Esophagus muscularis mucosa (tissue), 4 donors: ENCODE measurements at places on chromosomes 3 and 15. TPM values are rescaled to one million over a fixed set of nuclear protein-coding genes. Genes with fewer than 3 reads are reported as not detected.

DNA sequence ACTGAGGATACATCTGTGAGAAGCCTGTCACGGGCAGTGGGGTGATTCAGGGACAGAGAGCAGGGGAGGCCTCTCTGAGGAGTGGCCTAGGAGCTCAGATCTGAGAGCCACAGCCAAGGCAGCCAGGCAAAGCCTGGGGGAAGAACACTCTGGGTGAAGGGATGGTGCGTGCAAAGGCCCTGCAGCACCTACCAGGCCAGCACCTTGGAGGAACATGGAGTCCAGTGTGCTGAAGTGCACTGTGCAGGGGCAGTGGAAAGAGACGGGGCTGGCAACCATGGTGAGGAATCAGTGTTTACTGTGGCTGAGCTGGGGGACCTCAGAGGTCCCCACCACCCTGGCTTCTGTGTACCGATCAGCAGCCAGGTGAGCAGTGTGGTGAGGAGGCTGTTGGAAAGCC is 48.0 kb downstream of the NUP210 start:
- no peak for DNase-seq

DNA sequence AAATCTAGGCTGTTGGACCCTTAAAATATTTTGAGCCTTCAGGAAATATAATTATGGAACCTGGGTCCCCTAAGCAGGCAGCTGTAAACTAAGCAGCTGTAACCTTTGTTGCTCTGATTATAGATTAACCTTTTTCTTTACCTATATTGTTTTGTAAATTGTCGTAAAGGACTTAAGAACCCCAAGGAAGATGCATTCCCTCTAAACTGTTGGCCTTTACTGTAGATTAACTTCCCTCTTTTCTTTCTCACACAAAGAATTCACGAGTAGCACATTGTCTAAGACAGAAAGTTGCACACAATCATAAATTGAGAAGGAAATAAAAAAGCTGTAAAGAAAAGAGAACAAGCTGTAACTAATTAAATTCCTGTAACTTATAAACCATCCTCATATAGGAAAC is 877.3 kb downstream of the ROBO2 start:
- DNase-seq, result no peak

DNA sequence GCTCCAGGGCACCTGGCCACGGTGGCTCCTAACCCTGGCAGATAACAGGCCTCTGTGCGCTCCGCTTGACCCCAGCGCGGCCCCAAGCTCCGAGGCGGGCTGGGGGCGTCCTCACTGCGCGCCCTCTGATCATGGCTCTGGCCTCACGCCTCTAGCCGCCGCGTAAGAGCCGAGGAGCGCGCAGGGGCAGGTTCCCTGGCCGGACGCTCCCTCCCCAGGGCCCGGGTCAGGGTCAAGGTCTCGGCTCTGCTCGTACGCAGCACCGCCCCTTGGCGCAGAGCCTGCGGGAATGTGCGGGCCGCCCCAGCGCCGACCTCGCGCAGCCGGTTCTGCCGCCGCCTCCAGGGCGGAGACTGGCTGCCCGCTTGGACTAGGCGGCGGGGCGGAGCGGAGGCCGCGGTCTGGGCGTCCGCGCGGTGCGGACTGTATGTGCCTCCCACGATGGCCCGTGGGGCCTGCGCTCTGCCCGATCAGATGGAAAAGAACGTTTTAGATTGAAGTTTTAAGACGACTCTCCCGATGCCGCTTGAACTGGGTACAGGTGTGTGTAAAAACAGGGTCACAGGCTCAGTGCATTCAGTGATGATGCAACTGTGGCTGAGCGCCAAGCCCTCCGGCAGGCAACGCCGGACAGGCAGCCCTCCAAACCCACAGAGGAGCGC is 40.8 kb downstream of the CHST14 start:
- no peak for DNase-seq

DNA sequence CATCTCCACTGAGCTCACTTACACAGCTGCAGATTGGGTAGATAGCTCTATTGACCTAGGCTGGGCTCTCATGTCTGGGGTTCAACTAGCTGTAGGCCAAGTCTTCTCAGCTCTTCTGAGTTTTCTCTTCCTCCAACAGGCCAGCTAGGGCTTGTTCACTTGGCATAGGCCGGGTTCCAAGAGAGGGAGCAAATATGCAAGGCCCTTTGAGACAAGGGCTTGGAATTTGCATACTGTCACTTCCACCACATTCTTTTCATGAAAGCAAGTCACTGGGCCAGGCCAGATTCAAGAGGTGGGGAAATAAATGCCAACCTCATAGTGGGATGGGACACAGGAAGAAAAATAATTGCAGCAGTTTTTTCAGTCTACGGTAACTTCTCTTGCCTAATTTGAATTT is 25.2 kb downstream of the PIGB start:
- DNase-seq, result no peak

DNA sequence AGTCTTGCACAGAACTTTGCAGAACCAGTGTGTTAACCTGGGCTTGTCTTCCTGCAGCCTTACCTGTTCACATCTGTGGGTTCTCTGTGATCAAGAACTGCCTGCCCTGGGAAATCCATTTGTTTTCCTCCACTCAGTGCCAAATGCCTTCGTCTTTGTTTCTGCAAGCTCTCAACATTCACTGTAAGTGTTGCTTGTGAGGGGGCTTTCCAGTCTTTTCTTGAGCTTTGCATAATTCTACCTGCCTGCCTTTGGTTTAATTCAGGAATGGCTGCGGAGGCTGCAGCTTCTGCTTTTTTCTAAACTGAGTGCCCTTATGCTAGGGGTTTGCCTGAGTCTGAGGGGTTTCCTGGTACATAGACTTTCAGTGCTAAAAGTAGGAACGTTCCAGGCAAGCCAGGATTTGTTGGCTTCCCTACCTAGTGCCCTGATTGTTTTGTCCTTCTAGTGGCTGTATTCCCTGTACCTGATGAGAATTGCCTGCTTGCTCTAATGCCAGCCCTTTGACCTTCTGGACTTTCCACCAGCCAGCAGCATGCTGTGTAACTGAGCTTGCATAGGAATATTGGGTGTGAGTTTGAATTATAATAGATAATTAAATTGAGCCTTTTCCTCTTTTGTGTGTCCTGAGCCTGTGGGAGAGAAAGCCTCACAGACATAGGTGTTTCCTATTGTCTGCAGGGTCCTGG is 96.6 kb upstream of the CLSTN2 start:
- DNase-seq, result peak; percentile 66

DNA sequence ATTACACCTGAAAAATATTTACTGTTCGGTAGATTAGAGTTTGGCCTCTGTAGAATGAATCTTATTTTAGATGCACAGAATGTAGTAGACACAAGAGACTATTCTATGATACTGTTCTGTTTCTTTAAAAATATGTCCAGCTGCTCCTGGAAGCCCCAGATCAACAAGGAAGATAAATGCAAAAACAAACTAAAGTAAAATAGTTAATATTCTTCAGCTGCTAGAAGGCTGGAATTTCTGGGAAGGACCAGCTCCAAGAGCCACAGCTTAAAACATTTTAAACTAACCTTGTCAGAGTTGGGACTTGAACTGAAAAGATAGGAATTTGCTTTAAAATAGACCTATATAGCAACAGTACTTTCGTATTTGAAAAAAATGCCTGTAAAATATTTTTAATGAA is 277.9 kb downstream of the PTPRG start:
- DNase-seq, result no peak

GRCh38 chr15:68798346-68799094 is 22.2 kb downstream of the ANP32A start:
- no peak for DNase-seq

DNA sequence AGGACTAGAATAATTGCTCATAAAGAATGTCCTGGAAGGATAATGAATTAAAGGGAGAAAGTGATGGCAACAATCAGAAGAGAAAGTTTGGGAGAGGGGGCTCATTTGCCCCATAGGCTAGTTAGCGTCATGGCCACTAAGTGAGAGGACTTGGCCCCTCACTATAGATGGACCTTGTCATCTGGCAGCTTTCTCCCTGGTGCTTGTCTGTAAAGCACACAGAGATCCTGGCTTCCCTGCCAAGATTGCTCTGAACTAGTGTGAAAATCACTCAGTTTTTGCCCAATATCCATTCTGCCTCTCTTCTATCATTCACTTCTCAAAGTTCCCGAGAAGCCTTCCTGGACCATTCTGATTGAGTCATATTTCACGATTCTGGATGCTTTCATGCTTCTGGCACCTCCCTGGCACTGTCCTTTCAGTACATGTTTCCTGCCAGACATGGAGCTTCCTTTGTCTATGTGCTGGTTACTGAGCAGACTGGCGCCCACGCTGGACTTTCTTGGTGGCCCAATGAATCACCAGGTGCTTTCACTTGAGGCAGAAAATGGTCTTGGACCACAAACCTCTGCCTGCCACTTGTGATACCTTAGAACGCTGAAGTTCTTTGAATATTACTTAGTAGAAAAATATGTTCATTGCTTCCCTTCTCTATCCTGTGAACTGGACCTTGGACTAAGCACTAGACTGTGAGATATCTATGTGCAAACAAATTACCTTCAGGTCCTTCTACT is 709.6 kb upstream of the CFAP20DC start:
- DNase-seq, result no peak

GRCh38 chr3:139764069-139764905 is 86.5 kb upstream of the NMNAT3 start:
- peak; percentile 47 for DNase-seq

DNA sequence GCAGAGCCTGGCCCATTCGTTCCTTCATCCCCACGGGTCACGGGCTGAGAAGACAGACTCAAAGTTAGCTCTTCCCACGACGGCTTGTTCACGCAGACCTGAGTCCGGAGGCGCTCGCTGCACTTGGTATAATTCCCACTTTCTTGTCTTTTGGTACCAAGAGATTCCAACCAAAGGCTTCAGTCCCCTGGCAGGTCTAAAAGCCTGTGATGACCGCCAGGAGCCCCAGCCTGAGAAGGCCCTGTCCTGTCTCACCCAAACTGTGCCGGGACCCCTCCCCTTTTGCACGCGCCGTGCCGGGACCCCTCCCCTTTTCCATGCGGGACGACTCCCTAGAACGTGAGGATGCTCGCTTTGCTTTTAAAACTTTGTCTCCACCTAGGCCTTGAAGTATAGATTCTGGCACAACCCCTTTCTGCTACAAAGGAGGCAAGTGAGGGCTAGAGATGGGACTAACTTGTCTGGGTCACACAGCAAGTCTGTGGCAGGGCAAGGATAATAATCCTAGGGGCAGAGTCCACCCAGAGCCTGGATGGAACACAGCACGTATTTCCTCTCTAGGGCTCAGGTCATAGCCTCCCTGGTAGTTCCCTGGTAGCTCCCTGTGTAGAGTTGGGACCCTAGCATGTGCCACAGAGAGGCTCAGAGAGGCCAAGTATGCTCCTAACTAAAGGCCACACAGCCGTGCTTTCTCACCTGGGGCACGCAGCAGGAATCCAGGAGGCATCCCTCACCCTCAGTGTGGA is 211.3 kb downstream of the XXYLT1 start:
- DNase-seq, result no peak

- DNase-seq, result no peak
Observed at GRCh38 chr3:98630416-98630815, 37.0 kb upstream of the CPOX start.

GRCh38 chr3:159751146-159751545 is 237.5 kb upstream of the IL12A start:
- no peak for DNase-seq

Gene DGKG
- total RNA-seq, result 93.8 TPM

Gene MTFMT
- 29.8 TPM for total RNA-seq

Gene SPTSSB
- not detected for total RNA-seq

Gene C3orf85
- total RNA-seq, result not detected

Gene B3GALNT1
- 3.7 TPM for total RNA-seq

Gene SPSB4
- 1.2 TPM for total RNA-seq

Gene FGF12
- total RNA-seq, result 4.6 TPM
